ENCODE measurements at places on chromosomes 5 and 9.

DNA sequence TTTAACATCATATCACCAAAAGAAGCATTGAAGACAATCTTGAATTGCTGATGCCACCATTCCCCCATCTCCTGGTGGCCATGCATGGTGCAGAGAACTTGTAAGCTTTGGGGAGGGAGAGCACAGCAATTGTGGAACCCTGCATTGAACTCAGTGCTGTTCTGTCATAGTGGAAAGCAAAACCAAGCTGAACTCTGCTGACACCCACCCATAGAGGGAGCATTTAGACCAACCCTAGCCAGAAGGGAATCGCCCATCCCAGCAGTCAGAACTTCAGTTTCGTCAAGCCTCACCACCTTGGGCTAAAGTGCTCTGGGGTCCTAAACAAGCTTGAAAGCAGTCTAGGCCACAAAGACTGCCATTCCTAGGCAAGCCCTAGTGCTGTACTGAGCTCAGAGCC lies 37.4 kb upstream of the RUSC2 start:
- no peak for DNase-seq

- DNase-seq = no peak
These were observed 87.1 kb downstream of the DIRAS2 start for GRCh38 chr9:90555351-90556057.

- no peak for DNase-seq
These were observed 27.0 kb downstream of the GTF3C4 start for GRCh38 chr9:132697230-132697629.

GRCh38 chr9:78132701-78133058 lies 101.1 kb upstream of the GNAQ start:
- DNase-seq = peak; percentile 21

- DNase-seq = no peak
These were observed 5.8 kb downstream of the GRK6 start for GRCh38 chr5:177432143-177432838.

- no peak for DNase-seq
These were observed 34.4 kb downstream of the KCNT1 start for GRCh38 chr9:135736272-135736978.

- DNase-seq = no peak
These were observed 68.3 kb downstream of the SERINC5 start for GRCh38 chr5:80187421-80188090.

- no peak for DNase-seq
These were observed 87.9 kb downstream of the ANKH start for GRCh38 chr5:14783691-14784090.

DNA sequence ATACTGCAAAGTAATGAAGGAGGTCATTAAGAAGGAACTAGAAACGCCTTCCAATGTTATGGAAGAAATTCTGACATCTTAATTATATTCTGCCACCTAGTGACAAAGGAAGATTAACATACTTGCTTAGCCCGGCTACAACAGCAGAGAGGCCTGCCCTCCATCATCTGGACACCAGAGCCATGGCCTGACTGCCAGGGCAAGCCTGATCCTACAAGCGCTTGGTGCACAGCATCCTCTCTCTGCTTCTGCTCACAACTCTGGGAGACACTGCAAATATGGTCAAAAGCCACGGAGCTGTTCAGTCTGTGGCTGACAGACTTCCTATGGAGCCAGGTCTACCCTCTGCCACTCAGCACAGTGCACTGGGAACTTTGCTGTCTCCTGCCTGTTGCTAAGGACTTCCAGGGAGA lies 87.3 kb upstream of the SLC44A1 start:
- peak; percentile 75 for DNase-seq

- DNase-seq = peak; percentile 62
These were observed 159.9 kb downstream of the FANCC start for GRCh38 chr9:95157481-95158151.

DNA sequence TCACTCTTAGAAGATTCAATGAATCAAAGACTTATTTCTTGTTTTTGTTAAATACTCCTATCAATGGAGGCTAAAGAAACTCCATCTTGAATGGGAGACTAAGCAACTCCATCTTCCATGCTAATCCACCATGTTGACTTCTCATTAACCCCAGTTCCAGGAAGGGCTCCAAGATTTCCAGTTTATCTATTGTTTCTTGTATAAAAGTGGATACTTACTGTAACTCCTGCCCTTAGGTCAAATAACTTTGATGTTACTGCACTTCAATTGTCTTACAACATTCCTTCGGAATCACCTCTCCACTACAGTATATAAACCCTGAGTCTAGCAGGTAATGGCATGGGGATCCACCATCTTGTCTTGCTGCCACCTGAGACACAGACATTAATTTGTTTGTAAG lies 63.0 kb downstream of the PUM3 start:
- DNase-seq = no peak

- DNase-seq = no peak
These were observed 150.1 kb downstream of the MEF2C start for GRCh38 chr5:88732862-88733261.

- DNase-seq = no peak
These were observed 166.1 kb downstream of the MACROH2A1 start for GRCh38 chr5:135232958-135233357.

DNA sequence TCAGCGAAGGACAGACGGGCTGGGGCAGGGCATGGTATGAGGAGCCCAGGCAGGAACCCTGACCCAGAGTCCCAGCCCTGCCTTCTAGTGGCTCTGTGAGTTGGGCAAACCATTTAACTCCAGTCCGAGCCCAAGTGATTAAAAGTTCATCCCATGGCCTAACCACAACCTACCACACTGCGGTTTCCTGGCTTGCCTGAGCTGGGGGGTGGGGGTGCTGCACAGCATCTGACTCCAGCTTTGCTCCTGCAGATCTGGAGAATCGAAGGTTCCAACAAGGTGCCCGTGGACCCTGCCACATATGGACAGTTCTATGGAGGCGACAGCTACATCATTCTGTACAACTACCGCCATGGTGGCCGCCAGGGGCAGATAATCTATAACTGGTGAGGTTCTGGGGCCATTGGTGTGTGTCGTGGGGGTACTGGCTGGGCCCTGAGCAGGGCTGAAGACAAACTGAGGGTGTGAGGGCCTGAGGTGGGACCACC lies 49.0 kb downstream of the STOM start:
- no peak for DNase-seq

GRCh38 chr5:33423018-33423630 lies 17.6 kb upstream of the TARS1 start:
- DNase-seq = no peak

- DNase-seq = no peak
These were observed 91.3 kb downstream of the ZNF354C start for GRCh38 chr5:179151286-179152118.

- DNase-seq = no peak
These were observed 41.5 kb downstream of the VAV2 start for GRCh38 chr9:133950629-133951111.

GRCh38 chr9:134411440-134412297 lies 85.4 kb downstream of the RXRA start:
- no peak for DNase-seq

DNA sequence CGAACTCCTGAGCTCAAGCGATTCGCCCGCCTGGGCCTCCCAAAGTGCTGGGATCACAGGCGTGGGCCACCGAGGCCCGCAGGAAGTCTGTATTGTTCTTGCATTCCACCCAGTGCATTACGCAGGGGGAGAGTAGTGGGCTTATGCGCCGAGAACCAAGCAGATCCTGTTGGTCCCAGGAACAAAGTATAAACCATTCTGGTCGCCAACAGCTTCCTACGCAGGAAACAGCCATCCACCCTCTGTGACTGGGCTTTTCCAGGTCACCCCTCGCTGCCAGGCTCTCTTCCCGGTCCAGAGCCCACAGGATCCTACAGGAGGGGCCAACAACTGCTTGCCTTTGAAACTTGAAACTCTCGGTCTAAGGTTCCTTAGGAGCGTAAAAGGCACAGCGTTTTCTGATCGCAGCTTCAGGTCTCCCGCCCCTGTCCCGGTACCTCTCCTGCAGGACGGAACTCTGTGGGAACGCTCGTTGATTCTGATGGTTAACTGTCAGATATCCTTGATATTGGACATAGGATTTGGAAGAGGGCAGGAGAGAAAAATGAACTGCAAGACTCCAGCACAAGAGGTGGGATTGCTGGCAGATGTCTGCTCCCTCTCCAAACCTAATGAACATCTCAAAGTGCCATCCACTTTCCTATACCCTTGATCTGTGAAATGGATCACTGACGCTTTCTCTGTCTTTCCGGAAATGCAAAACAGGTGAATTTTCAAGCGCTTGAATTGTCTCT lies 4.2 kb upstream of the ANXA2R start:
- DNase-seq = no peak

DNA sequence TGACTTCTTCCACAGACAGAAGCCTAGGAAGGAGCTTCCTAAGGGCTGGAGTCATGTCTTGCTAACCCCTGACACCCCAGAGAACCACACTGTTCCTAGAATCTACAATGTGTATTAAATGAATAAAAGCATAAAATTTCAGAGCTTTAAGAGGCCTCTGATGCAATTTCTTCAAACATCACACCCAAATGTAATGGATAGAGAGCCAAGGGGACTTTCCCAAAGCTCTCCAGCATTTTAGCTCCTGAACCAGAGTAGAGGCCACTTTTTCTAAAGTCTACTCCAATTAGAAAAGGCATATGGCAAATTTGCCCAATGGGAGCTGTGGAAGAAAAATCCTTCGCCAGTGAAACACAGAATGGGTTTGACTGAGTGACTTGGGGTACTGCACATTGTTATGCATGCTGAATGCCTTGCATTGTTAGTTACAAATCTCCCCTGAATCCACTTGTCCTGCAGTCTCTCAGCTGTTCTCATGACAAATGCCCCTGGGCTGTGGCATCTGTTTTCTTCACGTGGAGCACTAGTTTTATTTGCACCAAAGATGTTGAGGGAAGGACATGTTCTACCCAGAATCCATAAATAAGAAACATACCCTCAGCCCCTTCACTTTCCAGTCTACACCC lies 334.0 kb downstream of the ASTN2 start:
- no peak for DNase-seq

- peak; percentile 89 for DNase-seq
These were observed 100.0 kb downstream of the CRB2 start for GRCh38 chr9:123456011-123456410.

DNA sequence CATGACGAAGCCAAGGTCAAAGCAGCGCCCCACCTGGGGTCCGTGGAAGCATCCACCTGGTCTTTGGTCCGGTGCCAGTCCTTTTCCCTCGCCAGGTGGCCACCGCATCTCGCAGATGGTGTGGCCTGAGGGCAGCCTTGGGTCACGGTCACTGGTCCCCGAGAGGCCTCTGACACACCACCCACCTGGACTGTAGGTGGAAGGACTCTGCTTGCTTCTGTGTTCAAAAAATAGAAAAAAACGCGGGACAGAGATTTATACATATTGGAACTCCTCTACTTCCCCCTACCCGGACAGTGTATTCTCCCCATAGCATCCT lies 466 bp upstream of the TTC39B start:
- DNase-seq = no peak

DNA sequence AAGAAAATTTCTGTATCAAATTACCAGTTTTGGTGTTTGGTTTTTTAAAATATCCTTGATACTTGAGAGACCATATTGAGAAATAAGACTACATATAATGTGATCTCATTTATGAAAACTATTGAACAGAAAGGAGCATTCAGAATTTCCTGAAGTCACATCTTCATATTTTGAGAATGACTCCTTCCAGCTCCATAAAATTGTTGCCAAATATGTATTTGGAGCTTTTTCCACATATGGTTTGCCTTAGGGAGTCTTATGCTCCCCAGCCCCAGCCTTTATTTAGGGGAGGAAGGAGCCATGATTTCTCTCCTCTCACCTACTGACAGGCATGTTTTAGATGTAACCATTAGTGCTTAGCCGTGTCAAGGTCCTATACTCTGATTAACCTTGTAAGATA lies 51.1 kb downstream of the GCNT1 start:
- DNase-seq = no peak

DNA sequence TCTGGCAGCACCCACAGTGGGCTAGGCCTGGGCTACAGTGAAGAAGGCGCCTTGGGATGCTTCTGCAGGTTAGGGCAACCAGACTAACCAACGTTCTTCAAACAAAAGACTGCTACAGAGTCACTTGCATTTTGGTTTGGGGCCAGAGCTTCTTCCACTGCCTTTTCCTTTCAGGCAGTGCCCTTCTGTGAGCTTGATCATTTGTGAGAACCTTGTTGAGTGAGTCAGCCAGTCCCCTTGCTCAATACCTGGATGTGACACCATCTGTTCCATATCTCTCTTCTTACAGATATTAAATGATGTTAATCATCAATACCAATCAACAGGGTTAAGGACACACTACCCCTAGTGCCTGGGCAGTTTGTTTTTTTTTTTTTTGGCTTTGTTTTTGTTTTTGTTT lies 46.5 kb upstream of the VDAC1 start:
- no peak for DNase-seq

GRCh38 chr5:14723701-14724132 lies 59.2 kb downstream of the OTULIN start:
- DNase-seq = no peak

DNA sequence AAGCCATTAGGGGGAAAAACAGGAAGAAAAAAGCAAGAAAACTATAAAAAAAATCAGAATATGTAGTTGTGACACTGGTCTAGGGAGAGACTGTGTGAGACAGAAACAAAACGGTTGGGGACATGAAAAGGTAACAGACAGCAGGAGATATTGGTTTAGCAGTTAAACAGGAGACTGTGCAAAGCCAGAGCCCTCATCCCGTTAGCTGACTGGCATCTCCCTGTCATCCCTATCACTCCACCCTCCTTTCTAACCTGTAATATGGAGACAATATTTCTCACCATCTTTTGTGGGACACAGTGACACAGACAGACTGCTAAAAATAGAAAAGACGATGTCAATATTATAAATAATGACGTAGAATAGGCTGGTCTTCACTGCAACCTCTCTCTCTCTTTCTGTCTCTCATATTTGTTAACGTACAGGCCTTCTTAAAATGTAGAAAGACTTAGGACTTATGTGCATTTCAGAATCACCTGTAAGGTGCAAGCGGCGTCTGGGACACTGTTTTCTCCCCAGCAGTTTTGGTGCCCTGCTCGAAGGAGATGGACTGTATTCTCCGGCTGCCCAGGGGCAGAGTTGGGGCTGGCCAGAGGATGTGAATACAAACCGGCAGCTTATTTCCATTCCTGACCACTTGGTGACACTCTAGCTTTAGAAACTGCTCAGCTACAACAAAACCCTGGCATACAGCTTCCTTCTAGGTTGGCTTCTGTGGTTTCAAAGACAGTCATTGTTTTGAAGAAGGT lies 190.6 kb downstream of the MAT2B start:
- peak; percentile 73 for DNase-seq

DNA sequence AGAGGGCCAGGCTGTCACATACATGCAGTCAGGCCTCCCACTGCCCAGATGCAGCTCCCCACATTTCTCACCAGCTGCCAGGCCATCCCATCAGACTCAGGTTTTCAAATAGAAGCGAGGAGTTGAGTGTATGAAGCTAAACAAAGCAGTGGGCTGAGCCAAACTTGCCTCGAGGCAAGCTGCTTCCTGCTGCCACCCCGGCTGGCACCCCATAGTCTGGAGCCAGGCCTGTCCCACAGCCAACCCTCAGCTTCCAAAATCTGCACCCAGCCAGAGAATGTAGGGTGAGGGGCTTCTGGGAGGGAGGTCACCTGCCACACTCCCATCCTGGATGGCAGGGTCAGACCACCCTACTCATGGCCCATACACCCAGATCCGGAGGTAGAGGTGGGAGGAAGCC lies 22.3 kb upstream of the ALDH1B1 start:
- no peak for DNase-seq

Data from small intestine (tissue), 16 donors.